ENCODE measurements at places on chromosomes 7 and 10.

DNA sequence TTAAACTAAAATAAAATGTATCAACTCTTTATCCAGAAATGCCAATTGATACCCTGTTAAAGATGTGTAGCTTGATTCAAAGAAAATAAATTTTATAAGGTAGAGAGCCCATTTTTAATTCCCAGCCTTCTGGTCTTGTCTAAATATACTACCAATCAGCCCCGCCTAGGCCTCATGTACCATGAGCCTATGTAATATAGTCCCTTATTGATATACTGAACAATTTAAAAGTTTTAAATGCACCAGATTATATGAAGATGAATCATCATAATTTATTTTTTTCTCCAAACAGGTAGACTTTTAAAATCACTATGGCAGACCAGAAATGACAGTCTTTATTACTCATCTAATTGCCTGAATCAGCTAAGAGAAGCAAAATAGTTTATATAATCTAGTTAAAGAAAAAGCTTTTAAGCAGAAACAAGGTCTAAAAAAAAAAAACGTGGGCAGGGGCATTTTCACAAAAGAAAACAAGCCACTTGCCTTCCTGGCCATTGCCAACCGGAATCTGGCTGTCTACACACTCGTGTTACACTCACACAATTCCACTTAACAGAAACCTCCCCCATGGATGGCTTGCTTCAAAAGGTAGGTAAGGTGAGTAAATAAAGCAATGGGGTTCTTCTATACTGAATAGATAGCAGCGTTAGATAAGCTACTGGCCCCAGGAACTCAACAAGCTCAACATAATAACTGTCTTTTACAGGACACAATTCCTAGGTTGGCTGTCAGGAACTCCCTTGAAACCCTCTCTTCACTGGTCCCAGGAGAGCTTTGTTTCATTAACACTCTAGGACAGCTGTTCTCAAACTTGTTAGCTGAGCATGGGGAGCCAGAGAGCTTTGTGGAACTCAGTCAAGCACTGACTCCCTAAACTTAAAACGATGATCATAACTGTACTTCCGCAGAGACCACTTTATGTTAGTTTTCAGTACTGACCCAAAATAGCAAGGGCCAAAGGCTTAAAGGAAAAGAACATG lies 37.2 kb downstream of the RAPGEF5 start:
- DNase-seq, result peak; percentile 22

DNA sequence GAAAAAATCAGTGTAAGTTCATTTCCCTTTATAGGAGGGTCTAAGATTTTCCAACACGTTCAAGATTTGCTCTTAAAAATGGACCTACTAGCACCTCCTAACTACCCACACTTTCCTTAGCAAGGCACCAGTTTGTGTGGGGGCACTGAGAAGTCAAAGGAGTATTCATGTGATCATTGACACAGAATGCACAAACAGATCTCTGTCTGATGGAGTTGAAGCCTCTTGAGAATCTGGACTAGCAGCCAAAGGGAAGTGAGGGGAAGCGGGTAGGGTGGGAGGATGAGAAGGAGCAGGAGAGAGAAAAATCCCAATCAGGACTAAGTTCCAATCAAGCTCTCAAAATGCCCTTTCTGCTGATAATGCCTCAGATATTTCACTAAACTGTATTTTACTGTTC lies 4.1 kb downstream of the MMS19 start:
- no peak for DNase-seq

- DNase-seq, result peak; percentile 74
These were observed 17.5 kb downstream of the ATP6V1F start for GRCh38 chr7:128879939-128880746.

DNA sequence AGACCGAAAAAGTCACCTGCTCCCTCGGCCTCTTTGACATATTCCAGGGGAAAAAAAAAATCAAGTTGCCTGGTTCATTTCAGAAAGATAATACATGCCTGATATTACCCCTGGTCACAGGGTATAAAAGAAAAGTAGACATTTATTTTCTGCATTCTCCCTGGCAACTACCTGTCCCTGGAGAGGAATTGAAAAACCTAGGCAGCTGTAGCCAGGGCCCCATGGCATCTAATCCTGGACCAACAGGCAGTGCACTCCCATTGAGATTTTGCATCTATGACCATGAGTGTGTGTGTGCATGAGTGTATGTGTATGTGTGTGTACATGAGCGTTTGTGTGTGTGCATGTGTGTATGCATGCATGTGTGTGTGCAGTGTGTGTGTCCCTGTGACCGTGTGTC lies 338.2 kb upstream of the PFKP start:
- DNase-seq, result no peak

DNA sequence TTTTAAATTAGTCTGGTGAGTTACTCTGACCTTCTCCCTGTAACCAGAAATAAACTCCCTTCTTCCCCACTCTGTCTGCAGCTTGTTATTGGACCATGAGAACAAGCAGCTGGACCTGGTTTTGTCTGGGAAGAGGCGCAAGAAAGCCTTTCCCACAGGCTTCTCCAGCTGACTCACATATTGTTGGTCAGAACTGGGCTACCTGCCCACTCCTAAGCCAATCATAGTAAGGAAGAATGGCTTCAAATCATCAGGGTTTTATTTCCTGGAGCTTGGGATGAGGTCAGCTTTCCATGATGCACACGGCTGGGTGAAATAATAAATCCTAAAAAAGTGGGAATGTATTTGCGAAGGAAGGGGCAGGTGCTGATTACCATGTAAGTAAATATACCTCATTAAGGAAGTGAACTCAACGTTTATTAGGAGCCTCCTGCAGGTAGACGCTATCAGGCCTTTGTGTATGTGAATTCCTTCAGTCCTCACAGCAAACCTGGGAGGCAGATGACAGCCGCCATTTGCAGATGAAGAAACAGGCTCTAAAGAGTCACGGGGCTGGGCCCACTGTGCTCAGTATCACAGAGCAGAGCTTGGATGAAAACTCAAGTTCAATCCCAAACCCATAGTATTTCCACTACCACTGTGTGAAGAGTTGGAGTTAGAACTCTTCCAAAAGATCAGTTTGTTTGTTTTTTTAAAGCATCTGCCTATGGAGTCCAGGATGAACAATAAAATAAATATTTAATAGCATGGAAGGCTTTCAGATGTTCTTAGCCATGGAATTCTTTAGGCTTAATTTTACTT lies 32.8 kb downstream of the IL15RA start:
- DNase-seq, result peak; percentile 70

- no peak for DNase-seq
These were observed 12.7 kb downstream of the IKZF5 start for GRCh38 chr10:122995936-122996335.

DNA sequence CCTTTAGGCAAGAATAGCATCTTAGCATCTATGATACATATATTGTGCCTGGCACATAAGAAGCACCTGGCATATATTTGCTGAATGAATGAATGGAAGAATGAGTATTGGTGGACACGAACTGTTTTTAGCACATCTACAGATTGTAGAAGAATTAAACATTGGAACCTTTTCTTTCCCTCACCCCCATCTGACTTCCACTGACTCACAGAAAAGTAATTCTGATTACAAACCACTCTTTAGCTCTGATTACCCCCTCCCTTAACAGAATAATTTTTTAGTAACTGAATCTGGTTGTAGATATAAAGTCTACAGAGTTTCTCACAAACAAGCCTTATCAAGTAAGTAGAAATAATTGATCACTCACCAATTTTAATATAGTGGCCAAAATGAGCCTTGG lies 31.9 kb downstream of the SLC26A4 start:
- DNase-seq, result no peak

DNA sequence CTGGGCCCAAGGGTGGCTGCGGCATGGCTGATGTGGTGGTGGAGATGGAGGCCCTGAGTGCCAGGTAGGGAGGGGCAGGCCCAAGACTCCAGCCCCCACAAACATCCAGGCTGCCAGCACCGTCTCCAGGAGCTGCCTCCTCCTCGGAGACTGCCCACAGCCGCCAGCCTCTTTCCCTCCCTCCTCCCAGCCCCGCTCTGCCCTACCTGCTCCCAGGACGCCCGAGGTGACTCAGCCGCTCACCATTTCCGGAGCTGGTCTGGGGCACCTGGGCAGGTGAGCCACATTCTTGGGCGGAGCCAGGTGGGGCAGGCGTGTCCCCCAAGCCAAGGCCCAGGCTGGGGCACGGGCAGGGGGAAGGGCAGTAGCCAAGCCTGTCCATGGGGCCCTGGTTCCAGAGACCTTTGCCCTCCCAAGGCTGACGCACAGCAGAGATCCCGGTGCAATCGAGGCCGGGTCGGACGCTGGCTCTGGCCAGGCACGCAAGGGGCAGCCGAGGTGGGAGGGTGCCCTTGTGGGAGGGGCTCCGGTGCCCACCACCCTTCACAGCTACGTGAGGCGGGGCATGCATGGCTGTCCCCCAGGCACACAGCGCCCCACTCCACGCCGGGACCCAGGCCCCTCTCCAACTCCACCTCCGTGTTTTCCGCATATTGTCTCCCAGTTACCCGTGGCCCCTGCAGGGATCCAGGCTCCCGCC lies 8.8 kb downstream of the ADAP1 start:
- DNase-seq, result peak; percentile 99

DNA sequence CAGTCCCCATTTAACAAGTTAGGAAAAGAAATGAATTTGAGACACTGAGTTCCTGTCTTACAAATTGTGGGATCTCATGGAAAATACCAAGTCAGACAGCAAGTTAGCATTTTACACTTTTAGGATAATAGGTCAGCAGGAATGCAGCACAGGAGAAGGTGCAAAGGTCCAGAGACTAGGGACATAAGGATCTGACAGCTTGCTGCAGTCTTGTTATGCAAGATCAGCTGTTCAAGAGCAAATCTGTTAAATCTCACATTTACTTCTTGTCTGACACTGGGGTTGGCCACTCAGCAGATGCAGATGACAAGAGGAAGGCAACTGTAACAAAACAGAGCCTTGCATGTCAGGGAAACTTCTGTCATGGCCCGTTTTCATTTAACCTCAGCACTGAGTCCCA lies 239.6 kb downstream of the PHF14 start:
- no peak for DNase-seq

DNA sequence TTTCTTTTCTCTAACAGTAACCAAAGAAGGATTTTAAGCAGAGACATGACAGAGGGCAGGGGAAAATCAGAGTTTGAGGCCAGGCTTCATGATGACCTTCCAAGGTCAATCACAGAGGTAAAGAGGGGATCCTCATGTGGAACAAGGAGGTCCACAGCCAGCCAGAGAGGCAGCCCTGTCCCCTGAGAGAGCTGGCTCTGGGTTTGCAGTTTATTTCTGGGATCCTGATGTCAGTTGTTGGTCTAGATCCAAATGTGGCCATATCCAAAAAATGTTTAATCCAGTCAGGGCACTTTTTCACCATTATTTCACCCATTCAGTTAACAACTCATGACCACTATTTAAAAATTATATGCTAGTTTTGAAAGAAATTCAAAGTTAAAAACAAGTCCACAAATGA lies 45.6 kb downstream of the GPR141 start:
- no peak for DNase-seq

- DNase-seq, result no peak
These were observed 17.0 kb downstream of the CUBN start for GRCh38 chr10:17112566-17112965.

- peak; percentile 46 for DNase-seq
These were observed 1.6 kb downstream of the SFMBT2 start for GRCh38 chr10:7409045-7409731.

DNA sequence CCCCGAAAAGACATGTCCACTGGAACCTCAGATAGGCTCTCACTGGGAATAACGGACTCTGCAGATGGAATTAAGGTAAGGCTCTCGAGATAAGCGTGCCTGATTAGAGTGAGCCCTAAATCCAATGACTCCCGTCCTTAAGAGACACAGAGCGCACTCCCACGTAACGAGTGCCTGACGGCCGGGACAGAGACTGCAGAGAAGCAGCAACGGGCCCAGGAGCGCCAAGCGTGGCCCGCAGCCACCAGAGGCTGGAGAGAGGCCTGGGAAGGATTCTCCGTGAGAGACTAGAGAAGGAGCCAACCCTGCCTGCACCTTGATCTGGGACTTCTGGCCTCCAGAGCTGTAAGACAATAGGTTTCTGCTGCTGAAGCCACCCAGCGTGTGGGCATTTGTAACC lies 20.0 kb upstream of the TNRC18 start:
- no peak for DNase-seq

DNA sequence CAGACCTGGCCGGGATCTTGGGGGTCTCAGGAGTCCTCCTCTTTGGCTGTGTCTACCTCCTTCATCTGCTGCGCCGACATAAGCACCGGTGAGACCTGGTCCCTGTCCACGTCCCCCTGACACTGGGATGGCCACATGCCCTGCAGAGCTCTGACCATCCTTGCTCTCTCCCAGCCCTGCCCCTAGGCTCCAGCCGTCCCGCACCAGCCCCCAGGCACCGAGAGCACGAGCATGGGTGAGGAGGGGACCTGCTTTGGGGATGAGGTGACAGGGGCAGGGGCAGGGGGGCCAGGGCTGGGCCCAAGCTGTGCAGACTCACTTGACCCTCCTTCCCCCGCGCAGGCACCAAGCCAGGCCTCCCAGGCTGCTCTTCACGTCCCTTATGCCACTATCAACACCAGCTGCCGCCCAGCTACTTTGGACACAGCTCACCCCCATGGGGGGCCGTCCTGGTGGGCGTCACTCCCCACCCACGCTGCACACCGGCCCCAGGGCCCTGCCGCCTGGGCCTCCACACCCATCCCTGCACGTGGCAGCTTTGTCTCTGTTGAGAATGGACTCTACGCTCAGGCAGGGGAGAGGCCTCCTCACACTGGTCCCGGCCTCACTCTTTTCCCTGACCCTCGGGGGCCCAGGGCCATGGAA lies 959 bp downstream of the PVRIG start:
- DNase-seq, result no peak

DNA sequence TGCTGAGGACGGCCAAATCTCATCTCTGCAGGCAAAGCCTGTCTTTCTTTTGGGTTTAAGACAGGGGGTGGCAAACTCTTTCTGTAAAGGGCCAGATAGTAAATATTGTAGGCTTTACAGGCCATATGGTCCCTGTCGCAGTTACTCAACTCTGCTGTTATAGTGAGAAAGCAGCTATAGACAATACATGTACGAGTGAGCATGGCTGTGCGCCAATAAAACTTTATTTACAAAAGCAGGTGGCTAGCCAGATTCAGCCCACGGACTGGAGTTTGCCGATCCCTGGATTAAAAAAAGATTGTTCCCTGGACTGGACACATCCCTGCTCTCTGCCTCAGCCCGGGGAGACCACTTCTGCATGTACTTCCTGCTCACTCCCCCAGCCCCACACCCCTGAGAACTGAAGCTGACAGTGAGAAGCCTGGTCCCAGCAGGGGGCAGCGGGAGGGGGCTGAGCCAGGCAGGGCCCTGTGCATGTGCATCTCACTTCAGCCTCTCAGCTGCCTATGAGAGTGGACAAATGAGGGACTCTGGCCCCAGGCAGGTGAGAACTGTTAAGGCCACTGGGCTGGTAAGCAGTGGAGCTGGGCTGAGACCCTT lies 392.4 kb downstream of the PLXNA4 start:
- no peak for DNase-seq

DNA sequence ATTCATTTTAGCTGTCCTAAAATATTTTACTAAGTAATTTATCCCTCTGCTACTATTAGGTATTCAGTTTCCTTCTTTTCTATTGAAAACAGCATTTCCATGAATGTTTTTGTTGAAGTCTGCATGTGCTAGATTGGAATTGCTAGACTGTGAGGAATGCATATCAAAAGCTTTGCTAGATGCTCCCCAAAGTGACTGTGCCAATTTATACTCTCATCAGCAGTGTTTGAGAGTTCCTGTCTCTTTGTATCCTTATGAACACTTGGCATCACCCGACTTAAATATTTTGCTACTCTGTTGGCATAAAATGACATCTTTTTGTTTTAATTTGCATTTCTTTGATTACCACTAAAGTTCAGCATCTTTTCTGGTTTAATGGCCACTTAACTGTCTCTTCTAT lies 45.0 kb upstream of the PRR15 start:
- no peak for DNase-seq
